ENCODE measurements at places on chromosomes 2 and 18. TPM values are rescaled to one million over a fixed set of nuclear protein-coding genes. Genes with fewer than 3 reads are reported as not detected.

DNA sequence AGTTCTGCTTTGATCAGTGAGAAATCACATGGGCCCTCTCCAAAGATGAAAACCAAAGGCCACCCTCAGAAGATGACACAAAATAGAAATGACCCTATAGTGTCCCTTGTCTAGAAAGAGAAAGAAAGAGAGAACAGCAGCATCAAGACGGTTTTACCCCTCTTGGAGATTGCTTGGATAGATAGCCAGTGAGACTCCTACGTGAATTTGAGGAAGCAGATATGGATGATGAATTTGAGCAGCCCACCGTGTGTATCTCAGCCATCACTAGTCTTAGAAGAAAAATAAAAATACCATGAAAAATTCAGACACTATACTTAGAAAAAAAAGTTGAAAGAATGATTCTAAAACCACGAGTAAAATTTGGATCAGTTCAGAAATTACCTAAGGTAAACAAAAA is 329.1 kb upstream of the CNTNAP5 start:
- DNase-seq = no peak

DNA sequence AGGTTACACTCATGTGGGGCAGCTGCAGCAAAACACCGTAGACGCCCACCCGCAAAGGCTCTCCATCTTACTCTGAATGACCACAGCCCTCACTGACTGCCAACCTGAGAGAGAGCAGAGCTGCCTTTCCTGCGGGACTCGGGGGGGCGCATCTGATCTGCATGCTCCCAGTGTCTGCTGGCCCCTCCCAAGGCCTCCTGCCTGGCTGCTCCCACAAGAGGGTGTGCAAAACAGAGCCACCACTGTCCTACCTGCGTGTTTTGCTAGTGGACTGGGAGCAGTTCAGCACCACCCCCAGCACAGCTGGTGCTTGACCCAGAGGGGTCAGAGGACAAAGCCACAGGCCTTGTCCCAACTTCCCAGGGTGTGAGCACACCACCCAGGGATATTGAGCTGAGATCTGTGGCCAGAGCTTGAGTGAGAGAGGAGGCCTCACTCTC is 76.4 kb downstream of the MYO3B start:
- DNase-seq = no peak

- DNase-seq = peak; percentile 52
Measured at GRCh38 chr2:135202751-135203150, 150.7 kb downstream of the RAB3GAP1 start.

DNA sequence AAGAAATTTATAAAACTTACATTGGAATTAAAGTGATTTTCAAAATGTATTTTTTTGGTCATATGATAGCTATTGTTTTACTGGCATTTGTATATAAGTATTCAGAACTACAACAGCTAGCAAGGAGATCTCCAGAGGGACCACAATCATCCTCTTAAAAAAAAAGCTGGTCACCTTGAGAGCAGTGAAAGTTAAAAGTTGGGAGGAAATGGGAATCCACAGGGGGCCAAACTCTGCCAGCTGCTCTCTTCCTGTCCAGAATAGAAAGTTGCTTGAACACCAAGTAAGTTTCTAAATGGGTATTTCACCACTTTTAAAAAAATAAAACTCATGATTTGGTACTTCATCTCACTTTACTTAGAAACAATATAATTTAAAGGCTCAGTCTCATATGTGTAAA is 1025.1 kb downstream of the LRP1B start:
- DNase-seq = no peak

GRCh38 chr2:83068714-83069113 is 1390.4 kb downstream of the SUCLG1 start:
- DNase-seq = no peak

GRCh38 chr18:24118750-24119577 is 19.9 kb upstream of the CABYR start:
- peak; percentile 62 for DNase-seq

- DNase-seq = peak; percentile 35
Measured at GRCh38 chr2:109376796-109377495, 236.8 kb downstream of the SEPTIN10 start.

- no peak for DNase-seq
Measured at GRCh38 chr18:11840493-11840892, 10.7 kb upstream of the CHMP1B start.

DNA sequence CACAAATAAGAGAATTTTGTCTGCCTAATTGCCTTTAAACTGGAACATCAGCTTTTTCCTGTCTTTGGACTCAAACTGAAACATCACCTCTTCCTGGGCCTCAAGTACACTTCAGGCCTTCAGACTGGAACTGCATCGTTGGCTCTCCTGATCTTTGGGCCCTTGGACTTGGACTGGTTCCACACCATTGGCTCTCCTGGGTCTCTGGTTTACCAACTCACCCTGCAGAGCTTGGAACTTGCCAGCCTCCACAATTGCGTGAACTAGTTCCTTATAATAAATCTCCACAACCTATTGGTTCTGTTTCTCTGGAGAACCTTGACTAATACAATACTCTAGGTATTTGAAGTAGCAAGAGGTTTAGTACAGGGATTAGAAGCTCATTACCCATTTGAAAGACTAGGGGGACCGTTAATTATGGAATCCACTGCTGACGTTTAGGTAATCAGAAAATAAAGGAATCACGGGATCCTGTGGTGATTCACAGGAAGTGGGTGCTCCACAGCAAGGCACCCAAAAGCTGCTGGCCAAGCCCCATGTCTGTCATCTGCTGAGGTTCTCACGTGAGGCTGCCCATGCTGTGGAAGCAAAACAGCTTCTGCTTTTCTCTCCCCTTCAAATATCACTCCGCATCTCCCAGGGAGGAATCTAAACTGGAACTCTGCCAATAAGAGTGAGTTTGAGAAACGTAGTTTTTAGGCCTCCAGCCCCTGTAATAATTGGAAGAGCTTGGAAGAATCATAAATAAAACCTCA is 20.0 kb upstream of the SGPP2 start:
- DNase-seq = no peak

DNA sequence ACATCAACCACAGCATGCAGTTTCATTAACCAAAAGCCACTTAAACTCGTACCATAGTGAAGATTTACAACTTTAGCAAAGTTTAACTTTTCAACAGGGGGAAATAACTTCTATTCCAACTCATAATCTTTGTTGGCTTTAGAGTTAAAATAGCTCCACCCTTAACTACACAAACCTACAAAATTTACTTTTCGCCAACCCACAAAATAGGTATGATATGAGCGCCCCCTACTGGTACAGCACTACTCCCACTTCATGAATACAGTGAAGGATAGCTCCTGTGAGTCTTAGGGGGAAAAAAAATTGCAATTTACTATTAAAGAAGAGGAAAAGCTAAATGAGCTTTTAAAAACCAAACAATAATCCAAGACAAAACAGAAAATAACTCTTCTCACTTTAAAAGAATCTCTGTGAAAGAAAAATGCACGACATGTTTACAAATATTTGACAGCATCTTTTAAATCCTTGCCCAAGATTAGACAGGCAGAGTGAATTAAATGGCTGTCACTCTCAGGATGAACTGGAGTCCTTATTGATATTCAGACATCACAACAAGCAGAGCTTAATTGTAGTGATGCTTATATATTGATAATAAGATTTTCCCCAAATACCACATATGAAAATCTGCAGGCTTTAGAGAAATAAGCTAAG is 32.2 kb downstream of the TMEFF2 start:
- DNase-seq = peak; percentile 54

DNA sequence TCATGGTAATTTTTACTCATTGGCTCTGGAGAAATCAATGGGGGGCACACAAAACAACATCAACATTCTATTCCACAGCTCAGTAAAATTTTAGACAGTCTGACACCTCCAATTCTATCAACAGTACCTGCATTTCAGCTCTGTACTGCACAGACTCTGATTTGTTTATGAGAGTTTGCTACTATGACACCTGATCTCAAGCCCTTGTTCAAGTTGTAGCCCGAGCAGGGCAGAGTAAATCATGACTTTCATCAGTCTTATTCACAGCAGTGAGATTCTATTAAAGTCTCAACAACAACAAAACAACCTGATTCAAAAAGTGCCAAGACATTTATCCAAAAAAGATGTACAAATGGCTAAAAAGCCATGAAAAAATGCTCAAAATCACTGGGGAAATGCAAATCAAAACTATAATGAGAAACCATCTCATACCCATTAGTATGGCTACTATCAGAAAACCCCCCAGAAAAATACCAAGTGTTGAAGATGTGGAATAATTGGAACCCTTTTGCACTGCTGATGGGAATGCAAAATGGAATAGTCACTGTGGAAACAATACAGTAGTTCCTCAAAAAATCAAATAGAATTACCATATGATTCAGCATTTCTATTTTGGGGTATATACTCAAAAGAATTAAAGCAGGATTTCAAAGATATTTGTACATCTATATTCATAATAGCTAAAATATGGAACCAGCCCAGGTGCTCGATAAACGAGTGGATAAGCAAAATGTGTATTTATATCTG is 71.7 kb upstream of the RBMS1 start:
- DNase-seq = no peak

- peak; percentile 67 for DNase-seq
Measured at GRCh38 chr2:43221124-43221762, 5.2 kb downstream of the ZFP36L2 start.

DNA sequence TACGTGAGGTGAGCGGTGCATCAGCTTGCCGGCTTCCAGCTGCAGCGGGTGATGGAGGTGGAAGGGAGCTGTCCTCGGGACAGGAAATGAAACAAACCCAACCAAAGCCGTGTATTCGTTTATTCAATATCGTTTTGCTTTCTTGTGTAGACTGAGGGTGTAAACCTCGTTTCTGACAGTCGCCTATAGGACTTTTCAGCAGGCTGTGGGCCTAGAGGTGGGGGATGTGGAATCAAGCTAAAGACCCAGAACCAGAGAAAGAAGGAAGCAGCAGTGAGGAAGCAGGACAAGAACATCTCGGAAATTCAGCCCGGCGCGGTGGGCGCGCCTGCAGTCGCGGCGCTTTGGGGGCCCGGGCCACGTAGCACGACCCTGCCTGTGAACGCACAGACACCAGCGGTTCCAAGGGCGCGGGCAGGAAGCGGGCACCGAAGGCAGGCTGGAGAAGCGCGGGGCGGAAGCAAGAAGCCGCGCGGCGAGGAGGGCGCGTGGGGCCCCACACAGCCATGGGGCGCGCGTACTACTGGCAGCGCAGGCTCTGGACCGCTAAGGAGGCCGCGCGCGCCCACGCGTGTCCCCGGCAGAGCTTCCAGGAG is 755 bp upstream of the ATP9B start:
- no peak for DNase-seq

DNA sequence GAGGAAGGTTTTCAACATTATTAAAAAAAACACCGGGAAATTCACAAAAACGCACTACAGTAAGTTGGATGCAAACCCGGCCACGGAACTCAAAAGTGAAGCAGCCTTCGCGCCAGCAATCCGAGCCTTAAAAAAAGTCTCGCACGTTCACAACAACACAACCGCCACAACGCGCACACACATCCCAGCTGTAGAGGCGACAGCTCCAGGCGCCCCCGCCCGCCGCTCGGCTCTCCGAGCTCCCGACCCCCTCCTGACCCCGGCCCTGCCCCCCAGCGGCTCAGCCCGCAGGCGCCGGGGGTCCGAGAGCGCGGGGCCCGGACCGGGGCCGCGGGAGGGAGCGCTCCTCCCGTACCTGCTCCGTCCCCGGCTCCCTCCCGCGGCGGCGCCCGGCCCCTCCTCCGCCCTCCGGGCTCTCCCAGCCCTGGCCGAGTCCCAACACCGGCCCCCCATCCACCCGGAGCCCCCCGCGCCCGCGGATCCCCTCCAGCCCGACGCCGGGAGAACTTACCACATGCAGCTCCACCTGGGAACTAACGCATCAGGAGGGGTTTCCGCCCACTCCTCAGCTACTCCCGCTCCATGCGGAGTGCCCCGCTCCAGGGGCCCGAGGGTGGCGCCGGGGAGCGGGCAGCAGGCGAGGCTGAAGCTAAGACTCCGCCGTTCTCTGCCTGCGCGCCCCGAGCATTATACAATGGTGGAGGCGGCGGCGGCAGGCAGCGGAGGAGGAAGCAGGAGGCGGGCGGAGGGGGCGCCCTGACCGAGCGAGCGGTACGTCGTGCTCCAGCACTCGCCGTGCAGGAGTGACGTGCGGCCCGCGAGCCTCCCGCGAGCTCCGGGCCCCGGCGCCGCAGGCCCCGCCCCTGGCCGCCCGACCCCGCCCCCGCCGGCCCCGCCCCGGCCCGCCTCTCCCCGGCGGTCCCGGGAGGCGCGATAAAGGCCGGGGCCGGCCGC is at the start of gene SERTAD2:
SERTAD2 (minus strand) TSS at position 805 of the 954 bp plus-strand sequence. CDS start 17,042 bp downstream, outside the sequence.
- peak; percentile 91 for DNase-seq

DNA sequence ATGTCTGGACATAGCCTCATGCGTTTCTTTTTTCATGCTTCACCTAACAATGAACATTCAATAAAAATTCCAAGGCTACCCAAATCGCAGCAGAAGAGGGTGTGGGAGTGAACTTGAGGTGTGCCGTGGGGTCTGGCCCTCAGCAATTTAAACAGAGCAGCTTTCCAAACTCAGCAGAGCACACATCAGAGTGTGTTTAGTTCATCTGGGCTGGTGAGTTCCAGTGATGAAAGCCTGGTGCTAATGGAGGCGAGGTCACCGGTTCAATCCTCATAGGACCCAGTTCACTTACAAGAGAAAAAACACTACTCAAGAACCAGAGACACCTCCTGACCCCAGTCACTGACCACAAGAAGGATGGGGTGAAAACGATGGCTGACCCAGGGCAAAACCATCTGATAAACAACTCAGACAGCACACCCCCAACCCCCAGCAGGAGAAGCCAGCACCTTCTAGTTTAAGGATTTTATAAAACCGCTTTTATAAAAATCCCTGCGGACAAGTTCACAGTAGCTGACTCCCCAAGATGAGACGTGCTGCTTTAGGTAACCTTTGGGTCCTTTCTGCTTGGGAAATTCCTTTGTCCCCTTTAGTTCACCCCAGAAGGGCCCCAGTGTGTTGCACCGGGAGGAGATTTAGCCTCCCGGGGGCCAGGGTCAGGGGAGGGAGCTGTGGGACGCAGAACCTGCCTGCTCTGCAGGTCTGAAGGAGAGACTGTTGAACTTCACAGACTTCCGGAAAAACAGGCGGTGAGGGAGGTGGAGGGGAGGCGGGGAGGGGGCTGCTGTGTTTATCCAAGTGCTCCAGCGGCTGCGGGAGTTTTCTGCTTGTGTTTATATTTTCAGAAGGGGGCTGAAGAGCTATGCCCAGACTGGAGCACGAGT is 152.7 kb upstream of the SOX11 start:
- no peak for DNase-seq

DNA sequence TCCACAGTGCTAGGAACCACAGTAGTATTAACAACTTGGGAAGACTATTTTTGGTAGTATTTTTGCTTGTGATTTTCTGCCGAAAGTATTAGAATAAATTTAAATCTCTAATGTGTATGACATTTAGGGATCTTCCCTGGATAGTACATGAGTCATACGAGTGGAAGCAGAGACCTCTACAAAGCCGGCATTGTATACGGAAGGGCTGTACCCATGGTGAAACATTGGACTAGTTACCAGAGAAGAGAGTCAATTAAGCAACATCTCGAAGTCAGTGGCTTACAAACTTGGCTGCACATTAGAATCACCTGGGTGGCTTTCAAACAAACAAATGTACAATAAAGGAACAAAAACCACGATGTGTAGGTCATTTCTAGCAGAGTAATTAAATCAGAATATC is 1131.7 kb upstream of the LRRTM1 start:
- DNase-seq = no peak

Gene ATRAID
- total RNA-seq = 31.8 TPM

Gene ZNF407
- 4.9 TPM for total RNA-seq

Gene R3HDM1
- 12.4 TPM for total RNA-seq

Gene SERPINB3
- not detected for total RNA-seq

Data from left lobe of liver (tissue), 2 donors.